ENCODE measurements at places on chromosomes 2 and 18. TPM values are rescaled to one million over a fixed set of nuclear protein-coding genes. Genes with fewer than 3 reads are reported as not detected.

CHRNG gene
- total RNA-seq: not detected

RUFY4 gene
- 0.76 TPM for total RNA-seq

TLX2 gene
- not detected for total RNA-seq

OSR1 gene
- 4.1 TPM for total RNA-seq

All from left colon (tissue), 2 donors.